Activated naive CD4-positive, alpha-beta T cell treated with anti-CD3 and anti-CD28 coated beads, Interleukin-2, amount 50 U/mL, for 16 hours (primary cell): ENCODE measurements at places on chromosomes 1 and 21.

- DNase-seq = no peak
These were observed 14.9 kb downstream of the ABCA4 start for GRCh38 chr1:94105957-94106529.

GRCh38 chr1:222754366-222755139, 17.6 kb downstream of the FAM177B start:
- DNase-seq = no peak

GRCh38 chr1:215031392-215031791, 51.1 kb upstream of the KCNK2 start:
- no peak for DNase-seq

DNA sequence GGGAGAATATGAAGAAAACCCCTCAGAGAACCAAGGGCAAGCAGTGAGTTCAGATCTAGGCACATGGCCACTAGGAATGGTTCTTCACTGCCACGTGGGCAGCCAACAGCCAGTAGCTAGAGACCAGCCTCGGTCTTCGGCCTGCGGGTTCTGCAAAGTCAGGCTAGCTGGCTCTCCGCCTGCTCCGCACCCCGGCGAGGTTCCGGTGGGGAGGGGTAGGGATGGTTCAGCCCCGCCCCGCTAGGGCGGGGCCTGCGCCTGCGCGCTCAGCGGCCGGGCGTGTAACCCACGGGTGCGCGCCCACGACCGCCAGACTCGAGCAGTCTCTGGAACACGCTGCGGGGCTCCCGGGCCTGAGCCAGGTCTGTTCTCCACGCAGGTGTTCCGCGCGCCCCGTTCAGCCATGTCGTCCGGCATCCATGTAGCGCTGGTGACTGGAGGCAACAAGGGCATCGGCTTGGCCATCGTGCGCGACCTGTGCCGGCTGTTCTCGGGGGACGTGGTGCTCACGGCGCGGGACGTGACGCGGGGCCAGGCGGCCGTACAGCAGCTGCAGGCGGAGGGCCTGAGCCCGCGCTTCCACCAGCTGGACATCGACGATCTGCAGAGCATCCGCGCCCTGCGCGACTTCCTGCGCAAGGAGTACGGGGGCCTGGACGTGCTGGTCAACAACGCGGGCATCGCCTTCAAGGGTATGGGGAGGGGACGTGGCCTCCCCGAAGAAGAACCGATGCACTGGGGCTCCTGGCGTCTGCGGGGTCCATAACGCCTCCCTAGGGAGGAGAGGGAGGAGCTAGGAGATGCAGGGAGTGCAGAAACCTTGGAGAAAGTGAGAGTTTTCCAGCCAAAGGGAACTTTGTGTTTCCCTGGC, at the start of gene CBR1:
Gene CBR1 (plus strand): TSS at position 312 of the 871 bp plus-strand sequence. CDS start 92 bp downstream, at position 404.
- DNase-seq = peak; percentile 89

- DNase-seq = peak; percentile 68
These were observed 13.5 kb downstream of the ADAMTSL4 start for GRCh38 chr1:150562446-150563339.
